Non-pigmented ciliary epithelial cell (primary cell): ENCODE measurements at places on chromosomes 12 and 14.

DNA sequence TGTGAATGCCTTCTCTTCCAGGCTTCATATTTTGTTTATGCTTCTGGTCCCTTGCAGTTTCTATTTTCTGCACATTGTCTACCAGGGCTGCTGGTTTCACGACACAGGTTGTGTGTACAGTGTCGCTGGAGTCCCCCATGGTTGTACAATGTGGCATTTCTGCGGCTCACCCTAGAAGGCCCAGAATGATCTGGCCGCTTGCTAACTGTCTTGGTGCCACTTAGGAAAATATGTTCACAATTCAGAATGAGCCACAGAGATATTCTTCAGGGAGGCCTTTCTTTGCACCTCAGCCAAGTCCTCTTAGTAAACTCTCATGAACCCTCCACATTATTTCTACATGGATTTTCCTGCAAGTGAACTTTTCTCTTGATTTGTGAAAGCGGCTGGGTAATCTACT, 195.4 kb downstream of the SUDS3 start:
- DNase-seq: no peak

DNA sequence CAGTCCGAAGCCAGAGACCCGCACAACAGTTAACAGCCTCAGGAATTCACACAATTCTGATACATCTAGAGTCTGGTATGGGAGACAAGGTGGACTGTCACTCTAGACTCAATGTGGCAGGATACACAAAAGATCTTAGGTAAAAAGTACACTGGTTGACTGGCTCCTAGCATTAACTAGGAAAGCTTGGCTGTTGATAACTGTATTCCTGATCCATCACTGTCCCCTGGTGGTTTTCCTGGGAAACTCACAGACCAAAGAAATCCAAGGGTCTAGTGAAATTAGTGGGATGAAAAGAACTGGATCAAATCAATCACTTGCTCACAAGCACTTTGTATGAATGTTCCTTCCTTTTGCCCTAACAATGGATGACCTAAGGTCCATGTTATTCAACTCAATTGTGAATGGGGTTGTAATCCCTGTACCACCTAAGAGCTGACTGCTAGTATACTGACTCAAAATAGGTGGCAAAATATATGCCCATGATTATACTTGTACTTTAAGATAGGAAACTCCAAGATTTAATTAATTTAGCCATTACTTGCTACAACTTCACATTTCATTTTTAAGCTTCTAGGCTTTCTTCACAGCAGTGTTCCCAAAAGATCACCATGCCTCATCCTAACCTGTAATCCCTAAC, 14.0 kb downstream of the NPC2 start:
- DNase-seq: no peak

DNA sequence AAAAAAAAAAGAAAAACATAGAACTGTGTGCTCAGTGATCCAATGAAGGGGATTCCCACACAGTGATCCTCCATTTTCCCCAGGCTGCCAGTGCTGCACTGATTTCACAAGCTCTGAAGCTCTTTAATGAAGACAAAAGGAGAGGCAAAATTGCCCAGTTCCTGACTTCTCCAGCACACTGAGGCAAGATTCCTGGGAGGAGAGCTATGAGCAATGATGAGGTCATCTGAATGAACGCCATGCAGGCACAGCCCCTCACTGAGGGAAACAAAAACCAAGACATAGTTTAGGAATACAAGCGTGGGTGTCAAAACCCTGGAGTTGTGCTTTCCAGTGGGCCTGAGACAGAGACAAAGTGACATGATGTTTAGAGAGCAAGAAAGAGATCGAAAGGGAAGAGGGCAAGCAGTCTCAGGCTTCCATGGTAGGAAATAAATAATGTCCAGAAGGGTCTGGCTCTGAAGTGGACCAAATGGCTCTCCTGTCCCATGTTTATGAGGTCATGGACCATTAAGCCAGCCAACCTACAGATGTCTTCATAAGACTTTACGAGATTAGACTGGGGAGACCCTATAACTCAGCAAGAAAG, 40.9 kb upstream of the SMUG1 start:
- peak; percentile 91 for DNase-seq

GRCh38 chr12:40226705-40227104, 1.9 kb downstream of the LRRK2 start:
- peak; percentile 55 for DNase-seq

- no peak for DNase-seq
These were observed 20.7 kb downstream of the DTX1 start for GRCh38 chr12:113077057-113077858.

- no peak for DNase-seq
These were observed 7.5 kb upstream of the KRT1 start for GRCh38 chr12:52687497-52688385.

GRCh38 chr12:66055837-66056319, 74.7 kb downstream of the LLPH start:
- DNase-seq: no peak

DNA sequence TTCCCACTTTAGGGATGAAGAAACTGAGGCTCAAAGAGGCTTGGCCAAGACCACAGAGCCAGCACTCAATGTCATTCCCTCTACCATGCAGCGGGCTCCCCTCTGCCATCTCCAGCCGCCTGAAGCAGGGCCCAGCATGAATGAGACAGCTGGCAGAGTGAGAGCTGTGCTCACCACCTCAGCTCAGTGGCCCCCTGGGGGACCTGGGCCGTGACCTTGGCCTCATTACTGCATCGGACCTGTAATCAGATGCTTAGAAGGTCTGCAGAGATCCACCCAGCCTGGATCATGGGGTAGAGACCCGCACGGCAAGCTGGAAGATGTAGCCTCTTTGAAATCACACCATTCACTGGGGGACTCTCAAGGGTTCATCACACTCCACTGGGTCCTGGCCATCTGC, 22.7 kb upstream of the CORO1C start:
- DNase-seq: no peak

DNA sequence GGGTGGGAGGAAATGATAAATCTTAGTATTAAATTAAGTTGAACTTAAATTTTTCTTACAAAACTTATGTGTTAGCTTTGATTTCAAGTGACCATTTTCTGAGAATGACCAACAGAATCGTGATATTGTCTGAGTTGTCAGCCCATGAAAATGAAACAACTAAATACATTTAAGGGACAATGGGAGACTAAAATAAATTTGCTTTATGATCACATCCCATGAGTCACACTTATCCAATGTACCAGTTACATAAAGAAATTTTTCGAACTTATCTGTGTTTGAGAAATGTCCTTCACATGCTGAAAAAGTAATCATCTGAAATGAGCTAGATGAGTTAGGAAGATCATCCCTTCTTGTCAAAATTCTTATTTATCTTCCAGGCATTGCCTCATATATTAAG, 415.9 kb upstream of the SYT1 start:
- DNase-seq: no peak

GRCh38 chr12:111304642-111305071, 64.2 kb downstream of the PHETA1 start:
- no peak for DNase-seq

GRCh38 chr14:97477353-97477752, 680.2 kb downstream of the VRK1 start:
- no peak for DNase-seq
